ENCODE measurements at places on chromosomes 1 and 21.
A peak's percentile ranks its signal among the peaks of the same experiment; 100 is the strongest.

DNA sequence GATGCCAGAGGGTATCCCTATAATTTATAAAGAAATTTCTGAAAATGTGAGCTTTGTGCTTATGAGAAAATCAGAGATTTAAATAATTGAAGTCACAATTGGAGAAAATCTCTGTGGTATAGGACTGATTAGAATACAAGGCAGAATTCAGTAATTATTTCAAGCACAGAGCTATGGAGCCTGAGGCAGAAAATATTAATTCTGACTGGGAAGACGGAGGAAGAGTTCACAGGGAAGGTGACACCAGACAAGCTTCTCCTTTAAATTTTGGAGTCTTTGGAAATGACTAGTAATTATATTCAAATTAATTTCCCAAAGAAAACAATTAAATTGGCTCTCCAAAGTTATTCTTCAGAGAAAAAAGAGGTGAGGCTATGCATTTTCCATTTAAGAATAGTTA, 121.5 kb downstream of the CHRM3 start:
- no peak for DNase-seq

GRCh38 chr1:62725255-62725654, 37.1 kb upstream of the DOCK7 start:
- DNase-seq: no peak

DNA sequence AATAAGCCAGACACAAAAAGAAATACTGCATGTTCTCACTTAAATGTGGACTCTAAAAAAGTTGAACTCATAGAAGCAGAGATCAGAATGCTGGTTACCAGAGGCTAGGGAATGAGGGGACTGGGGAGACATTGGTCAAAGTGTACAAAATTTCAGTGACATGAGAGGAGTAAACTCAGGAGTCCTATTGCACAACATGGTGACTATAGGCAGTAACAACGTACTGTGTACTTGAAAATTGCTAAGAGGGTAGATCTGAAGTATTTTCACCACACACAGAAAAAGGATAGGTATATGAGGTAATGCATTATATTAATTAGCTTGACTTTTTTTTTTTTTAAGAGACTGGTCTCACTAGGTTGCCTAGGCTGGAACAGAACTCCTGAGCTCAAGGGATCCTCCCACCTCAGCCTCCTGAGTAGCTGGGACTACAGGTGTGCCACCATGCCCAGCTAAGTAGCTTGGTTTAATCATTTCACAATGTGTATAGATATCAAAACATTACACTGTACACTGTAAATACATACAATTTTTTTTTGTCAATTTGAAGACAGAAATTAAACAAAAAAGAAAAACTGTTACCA, 7.4 kb downstream of the ZNF496 start:
- DNase-seq: no peak

DNA sequence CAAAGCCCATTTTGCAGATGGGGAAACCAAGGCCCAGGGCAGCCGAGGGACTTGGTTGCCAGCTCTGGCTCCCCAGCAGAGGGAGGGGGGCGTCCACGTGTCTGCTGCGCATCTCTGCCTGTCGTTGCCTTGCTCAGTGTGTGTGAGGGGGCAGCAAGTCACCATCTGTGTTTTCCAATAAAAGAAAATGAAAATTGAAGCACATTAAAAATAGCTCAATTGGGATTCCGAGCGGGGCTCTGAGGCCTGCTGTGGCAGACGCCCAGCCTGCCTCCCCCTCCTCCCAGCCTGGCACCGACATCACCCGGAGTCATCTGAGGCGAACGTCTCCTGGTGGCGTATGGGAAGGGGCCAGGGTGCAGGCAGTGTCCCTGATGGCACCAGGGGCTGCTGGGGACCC, 51.2 kb downstream of the EPHB2 start:
- no peak for DNase-seq

DNA sequence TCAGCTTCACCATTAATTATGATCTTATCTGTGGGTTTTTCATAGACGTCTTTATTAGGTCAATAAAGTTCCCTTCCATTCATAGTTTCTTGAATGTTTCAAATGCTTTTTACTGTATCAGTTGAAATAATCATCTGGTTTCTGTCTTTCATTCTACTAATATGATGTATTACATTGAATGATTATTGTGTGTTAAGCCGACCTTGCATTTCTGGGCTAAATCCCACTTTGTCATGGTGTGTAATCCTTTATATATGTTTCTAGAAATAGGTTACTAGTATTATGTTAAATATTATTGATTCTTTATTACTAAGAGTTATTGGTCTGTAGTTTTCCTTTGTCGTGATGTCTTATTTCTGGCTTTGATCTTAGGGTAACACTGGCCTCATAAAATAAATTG, 134.9 kb downstream of the FASLG start:
- no peak for DNase-seq

- peak; percentile 42 for DNase-seq
These were observed 2.7 kb upstream of the ZBTB21 start for GRCh38 chr21:42012763-42013329.

Data from ascending aorta (tissue), 2 donors.